ENCODE measurements at places on chromosomes 6 and 20.

- DNase-seq, result no peak
Measured at GRCh38 chr20:52405417-52405816, 213.8 kb upstream of the ZFP64 start.

GRCh38 chr20:4326195-4327065 lies 311.1 kb upstream of the RNF24 start:
- DNase-seq, result no peak

- DNase-seq, result no peak
Measured at GRCh38 chr20:23396950-23397627, 24.2 kb downstream of the NAPB start.

DNA sequence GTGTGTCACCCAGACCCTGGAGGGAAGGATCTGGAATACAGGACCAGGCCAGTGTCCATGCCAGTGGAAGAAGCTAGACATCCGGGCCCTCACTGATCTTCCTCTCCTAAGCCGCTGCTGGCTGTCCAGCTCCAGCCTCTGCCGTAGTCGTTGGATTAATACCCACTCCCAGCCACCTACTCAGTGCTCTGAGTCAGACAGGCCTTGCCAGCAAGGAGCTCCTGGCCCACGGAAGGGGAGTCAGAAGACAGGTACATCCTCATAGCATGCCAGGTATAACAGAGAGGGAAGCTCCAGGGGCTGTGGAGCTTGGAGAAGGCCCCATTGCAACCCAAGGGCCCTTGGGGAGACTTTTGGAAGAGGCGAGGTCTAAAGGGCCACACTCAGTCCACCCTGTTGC lies 49.0 kb downstream of the STK35 start:
- no peak for DNase-seq

DNA sequence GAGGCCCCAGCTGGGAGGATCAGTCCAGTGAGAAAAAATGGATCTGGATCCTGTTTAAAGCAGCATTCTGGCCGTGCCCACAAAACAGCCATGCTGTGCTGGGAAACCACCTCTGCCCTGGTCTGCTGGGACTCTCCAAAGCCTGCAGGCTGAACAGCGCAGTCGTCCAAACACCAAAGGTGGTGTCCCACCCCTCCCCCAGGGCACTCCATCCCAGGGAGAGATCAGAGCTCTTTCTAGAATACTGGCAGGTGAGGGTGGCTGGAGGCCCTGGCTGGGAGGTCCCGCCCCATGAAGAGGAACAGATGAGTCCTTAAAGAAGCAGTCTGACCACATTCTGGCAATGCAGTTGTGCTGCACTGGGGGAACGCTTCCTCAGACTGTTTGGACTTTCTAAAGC lies 84.6 kb downstream of the MRAP2 start:
- DNase-seq, result no peak

- DNase-seq, result no peak
Measured at GRCh38 chr20:42261766-42262270, 643.6 kb upstream of the CHD6 start.

DNA sequence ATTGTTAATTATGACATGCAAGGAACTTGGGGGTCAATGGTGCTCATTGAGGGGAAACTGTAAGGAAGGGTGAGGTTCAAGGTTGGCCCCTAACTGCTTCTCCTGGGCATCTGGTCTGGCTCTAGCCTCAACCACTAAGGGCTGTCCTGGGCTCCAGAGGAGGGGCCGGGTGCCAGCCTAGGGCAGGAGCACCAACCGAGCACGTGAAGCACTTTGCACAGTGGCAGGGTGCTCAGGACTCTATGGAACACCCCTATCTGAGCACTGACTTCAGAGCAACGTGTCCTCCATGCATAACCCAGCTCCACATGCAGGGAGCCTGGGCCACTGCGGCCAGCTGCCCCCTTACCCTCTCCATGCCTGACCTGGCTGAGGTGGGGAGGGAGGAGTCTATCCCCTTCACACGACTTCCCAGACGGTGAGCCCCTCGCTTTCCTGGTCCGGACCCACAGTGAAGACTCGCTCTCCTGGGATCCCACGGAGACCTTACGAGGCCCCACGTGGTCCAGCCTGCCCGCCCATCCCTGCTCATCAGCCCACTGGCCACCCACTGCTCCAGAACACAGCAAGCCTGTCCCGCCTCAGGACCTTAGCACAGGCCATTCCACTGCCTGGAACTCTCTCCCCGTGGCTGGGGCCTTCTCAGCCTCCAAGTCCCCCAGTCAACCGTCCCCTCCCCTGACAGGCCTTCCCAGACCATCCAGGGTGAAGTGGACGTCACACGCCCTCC lies 40.8 kb upstream of the STX16 start:
- no peak for DNase-seq

Measured in T47D (cell line).